NCI-H1092 (cell line): ENCODE measurements at places on chromosomes 12 and 14.

GRCh38 chr12:12403264-12404248 is 46.7 kb downstream of the BORCS5 start:
- DNase-seq, result no peak

GRCh38 chr14:44565968-44566367 is 58.9 kb upstream of the FSCB start:
- DNase-seq, result no peak

DNA sequence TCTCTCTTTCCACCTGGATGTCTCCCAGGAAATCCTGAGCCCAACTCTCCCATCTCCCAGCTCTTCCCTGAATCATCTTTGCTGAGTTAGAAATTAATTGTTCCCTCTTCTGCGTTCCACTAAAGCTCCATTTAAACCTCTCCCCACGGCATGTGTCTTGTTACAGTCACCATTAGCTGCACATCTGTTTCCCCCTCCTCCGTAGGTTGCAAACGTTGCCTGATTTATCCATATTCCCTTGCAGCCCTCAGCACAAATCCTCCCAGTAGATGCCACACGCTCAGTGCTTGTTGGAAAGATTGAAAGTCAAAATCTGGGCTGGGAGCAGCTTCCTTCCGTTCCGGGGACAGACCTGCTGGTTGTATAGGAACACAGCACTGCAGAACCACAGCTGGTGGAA is 90.4 kb downstream of the SLC24A4 start:
- no peak for DNase-seq

DNA sequence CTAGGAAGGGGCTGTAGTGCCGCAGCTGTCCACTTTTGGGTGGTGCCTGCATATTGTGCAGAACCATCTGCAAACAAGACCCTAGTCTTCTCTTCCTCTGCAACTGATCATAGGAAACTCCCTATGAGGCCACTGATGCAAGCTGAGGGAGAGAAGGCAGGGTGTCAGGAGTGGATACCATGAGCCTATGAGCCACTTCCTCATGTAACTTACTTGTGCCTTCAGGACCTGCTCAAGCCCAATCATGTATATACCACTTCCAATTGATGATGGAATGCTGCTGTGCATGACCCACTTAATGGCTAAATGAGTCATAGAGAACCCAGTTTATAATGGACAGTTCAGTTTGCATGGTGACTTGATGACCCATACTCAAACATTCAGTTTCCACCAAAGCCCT is 107.9 kb downstream of the ALG10B start:
- no peak for DNase-seq

GRCh38 chr12:22333713-22334409 is 646 bp downstream of the ST8SIA1 start:
- DNase-seq, result no peak
